ENCODE measurements at places on chromosomes 4 and X. TPM values are rescaled to one million over a fixed set of nuclear protein-coding genes. Genes with fewer than 3 reads are reported as not detected.
A peak's percentile ranks its signal among the peaks of the same experiment; 100 is the strongest.

DNA sequence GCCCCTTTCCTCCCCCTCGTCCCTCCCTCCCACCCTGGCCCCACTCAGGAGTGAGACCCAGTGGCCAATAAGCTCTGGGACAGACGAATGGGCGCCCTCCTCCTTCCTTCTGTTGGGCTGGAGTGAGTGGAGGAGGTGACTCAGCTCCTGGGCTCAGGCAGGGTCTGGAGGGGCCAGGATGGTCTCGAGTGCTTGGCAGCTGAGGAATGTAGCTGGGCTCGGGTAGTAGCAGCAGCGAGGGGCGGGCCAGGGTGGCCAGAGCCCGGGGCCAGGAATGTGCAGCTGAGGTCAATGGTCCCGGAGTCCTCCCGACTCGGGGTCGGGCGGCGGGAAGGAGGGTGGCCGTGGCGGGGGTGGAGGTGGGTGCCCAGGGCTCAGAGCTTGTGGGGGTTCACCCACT is 15.0 kb downstream of the G6PD start:
- DNase-seq, result no peak

- DNase-seq, result no peak
These were observed 1.5 kb downstream of the NIPAL1 start for GRCh38 chr4:48018112-48018511.

DNA sequence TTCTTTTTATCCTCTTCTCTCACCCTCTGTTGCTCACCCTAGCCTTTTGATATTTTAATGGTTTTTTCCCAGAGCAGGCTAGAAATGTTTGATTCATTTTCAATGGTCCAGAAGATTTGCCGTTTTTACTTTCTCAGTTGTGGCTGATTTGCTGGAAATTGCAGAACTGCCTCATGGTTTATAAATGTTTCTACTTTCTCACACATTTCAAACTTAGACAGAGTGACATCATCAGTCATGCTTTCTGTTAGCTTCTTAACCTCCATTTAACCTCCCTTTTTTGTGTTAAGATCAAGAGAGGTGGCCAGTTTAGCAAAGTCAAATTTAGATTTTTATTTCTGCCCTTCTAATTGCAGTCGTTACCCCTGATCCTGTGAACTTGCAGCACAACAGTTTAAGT is 8.7 kb downstream of the RXFP1 start:
- no peak for DNase-seq

DNA sequence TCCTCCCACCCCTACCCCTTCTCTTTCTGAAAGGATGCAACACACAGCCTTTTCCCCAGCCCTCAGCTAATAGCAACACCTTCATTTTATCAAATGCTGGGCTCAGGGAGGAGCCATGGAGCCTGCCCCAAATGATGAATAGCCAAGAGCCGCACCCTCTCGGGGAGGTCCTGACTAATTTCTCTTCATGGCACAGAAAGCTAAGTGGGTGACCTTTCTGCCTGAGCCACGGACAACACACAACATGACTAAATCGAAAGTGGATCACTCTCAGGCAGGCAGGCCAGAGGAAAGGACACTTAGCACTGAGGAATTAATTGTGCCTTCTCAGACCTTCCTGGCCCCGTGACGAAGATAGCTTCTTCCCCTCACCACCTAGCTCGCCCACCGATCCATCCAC is 165.1 kb upstream of the RAI2 start:
- no peak for DNase-seq

DNA sequence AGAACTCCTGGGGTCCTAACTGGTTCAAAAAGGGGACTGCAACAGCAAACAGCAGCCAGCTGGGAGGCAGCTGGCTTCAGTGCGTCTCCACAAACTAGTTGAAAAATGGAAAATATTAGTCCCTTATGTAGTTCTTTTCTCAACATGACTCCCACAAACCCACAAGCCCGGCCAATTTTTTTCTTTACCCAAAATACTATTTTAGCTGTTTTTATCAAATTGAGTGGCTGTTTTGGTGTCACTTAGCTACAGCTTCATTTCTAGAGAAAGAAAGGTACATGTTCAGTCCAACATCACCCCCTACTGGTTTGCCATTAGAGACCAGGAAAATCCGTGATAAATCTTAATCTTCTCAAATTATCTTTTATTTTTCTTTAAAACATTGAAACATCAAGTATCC is 97.2 kb downstream of the GUCY2F start:
- peak; percentile 42 for DNase-seq

GRCh38 chr4:151029537-151029936 is 14.5 kb upstream of the LRBA start:
- no peak for DNase-seq

DNA sequence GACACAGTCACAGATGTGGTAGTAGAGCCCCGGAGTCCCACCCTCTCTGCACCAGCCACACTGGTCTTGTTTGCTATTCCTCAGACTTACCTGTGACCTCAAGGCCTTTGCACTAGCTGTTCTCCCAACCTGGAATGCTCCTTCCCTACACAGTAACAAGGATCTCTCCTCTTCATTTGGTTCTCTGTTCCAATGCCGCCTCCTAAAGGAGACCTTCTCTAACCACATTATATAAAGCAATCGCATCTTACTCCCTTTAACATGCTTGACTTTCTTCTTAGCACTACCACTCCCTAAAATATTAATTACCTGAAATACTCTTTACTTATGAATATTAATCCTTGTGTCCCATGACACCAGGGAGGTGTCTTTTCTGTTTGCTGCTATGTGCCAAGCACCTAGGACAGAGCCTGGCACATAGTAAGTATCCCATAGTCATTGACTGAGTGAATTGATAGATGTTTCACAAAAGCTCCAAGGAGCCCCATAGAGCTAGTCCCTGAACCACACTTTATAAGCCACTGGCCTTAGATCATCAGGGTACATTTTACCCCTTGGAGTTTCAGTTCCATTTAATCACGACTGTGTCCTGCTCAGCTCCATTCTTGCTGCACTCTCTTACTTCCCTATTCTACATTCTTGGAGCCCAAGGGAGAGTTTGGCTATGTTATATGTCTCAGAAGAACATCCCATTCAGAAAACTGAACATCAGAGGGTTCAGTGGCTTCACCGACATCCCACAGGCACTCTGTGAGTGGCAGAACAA is 312.7 kb downstream of the RAB28 start:
- DNase-seq, result no peak

Gene MAGEB17
- polyA plus RNA-seq, result 0.22 TPM

Gene CSN1S1
- polyA plus RNA-seq, result not detected
